Cardiac muscle cell (in vitro differentiated cells and primary cell): ENCODE measurements at places on chromosomes 5 and 9. TPM values are rescaled to one million over a fixed set of nuclear protein-coding genes. Genes with fewer than 3 reads are reported as not detected.

The PCDHB15 gene
- 21.3 and 32.4 TPM in 2 replicates for total RNA-seq

The ADAMTS16 gene
- total RNA-seq: not detected in 2 replicates

The ACTBL2 gene
- not detected in 2 replicates for total RNA-seq

The TNPO1 gene
- total RNA-seq: 112 and 195 TPM in 2 replicates

The SLCO6A1 gene
- not detected in 2 replicates for total RNA-seq

The DDX31 gene
- 9.1 and 15.8 TPM in 2 replicates for total RNA-seq

The C5orf52 gene
- total RNA-seq: not detected in 2 replicates

The ADCY2 gene
- 2.2 and 3.3 TPM in 2 replicates for total RNA-seq

The PRUNE2 gene
- 7.4 and 14.4 TPM in 2 replicates for total RNA-seq

The DMGDH gene
- 4.3 and 8.9 TPM in 2 replicates for total RNA-seq
